ENCODE measurements at places on chromosomes 7 and 10.

GRCh38 chr7:19249281-19249680, 104.1 kb upstream of the FERD3L start:
- H3K4me3 ChIP-seq: no peak overlapping the region
- no peaks in the 10 kb centered on the region for H3K4me1 ChIP-seq
- no peaks in the 10 kb centered on the region for H3K36me3 ChIP-seq
- H3K27ac ChIP-seq: no peak overlapping the region

DNA sequence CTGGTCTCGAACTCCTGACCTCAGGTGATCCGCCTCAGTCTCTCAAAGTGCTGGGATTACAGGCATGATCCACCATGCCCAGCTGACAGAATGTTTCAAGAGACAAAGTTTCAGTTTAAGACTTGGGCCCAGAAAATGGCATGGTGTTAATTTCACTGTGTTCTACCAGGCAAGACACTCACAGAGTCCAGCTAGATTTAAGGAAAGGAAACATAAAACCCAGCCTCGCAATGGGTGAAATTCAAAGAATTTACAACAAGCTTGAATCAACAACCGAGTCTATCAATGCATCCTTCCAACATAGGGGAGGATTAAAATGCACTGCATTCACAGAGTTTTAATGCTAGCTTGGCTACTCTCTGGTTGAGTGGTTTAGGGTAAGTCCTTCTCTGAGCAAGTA, 764.0 kb downstream of the XPNPEP1 start:
- no peak overlapping the region for H3K27ac ChIP-seq
- H3K4me3 ChIP-seq: no peak overlapping the region
- no peaks in the 10 kb centered on the region for H3K4me1 ChIP-seq
- no peak for DNase-seq
- H3K36me3 ChIP-seq: no peaks in the 10 kb centered on the region

- H3K27me3 ChIP-seq: no peaks in the 10 kb centered on the region
- H3K4me1 ChIP-seq: peaks cover 4% of the 10 kb centered on the region
- no peak overlapping the region for H3K27ac ChIP-seq
- H3K36me3 ChIP-seq: peaks cover 43% of the 10 kb centered on the region
- H3K4me3 ChIP-seq: no peak overlapping the region
- no peak for DNase-seq
These were observed 39.0 kb downstream of the MAD1L1 start for GRCh38 chr7:2193575-2194305.

GRCh38 chr7:98460902-98461301, 60.0 kb upstream of the BAIAP2L1 start:
- no peaks in the 10 kb centered on the region for H3K36me3 ChIP-seq
- H3K27ac ChIP-seq: no peak overlapping the region
- no peaks in the 10 kb centered on the region for H3K27me3 ChIP-seq
- H3K4me1 ChIP-seq: no peaks in the 10 kb centered on the region

DNA sequence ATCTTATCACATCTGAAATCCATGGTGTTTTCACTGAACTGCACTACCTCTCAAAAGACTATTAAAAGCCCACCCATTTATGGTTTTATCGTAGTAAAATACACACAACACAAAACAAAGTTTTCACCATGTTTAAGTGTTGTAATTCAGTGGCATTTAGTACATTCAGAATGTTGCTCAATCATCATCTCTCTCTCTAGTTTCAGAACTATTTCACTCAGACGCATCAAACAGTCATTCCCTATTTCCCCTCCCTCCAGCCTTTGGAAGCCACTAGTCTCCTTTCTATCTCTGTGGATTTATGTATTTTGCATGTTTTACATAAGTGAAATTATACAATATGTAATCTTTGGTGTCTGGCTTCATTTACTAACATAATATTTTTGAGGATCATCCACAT, 332.6 kb downstream of the TNS3 start:
- peaks cover 1% of the 10 kb centered on the region for H3K4me1 ChIP-seq
- no peak overlapping the region for H3K4me3 ChIP-seq
- DNase-seq: no peak
- peaks cover 14% of the 10 kb centered on the region for H3K27me3 ChIP-seq
- no peaks in the 10 kb centered on the region for H3K36me3 ChIP-seq

DNA sequence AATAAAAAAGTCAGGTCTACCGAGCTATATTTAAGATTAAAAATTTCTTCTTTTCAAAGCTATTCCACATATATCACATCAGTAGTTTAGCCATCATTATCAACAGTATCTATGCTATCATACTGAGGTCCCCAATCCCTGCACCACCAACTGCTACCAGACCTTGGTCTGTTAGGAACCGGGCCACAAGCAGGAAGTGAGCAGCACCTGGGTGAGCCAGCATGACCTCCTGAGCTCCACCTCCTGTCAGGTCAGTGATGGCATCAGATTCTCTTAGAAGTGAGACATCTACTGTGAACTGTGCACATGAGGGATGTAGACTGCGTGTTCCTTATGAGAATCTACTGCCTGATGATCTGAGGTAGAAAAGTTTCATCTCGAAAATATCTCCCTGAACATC, 632.1 kb upstream of the KCND2 start:
- no peaks in the 10 kb centered on the region for H3K4me1 ChIP-seq
- no peaks in the 10 kb centered on the region for H3K27me3 ChIP-seq
- no peak for DNase-seq
- no peak overlapping the region for H3K4me3 ChIP-seq

DNA sequence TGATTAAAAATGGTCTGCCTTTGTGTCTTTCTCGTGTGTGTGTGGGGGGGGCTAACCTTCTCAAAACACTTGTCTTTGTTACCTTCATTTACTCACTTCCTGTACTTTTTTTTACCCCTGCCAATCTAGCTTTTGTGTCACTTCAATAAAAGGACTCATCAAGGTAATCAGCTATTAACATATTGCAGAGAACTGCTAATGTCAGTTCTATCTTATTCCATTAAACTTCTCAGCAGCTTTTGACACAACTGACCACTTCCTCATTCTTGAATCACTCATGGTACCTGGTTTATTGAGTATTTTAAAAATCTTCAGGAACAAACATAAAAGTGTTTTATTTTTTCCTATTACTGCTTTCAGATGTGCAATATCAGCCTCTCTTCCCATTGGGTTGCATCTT, 59.8 kb downstream of the SLC25A40 start:
- DNase-seq: no peak
- no peaks in the 10 kb centered on the region for H3K27me3 ChIP-seq
- no peaks in the 10 kb centered on the region for H3K36me3 ChIP-seq
- H3K4me3 ChIP-seq: no peak overlapping the region
- no peak overlapping the region for H3K27ac ChIP-seq

DNA sequence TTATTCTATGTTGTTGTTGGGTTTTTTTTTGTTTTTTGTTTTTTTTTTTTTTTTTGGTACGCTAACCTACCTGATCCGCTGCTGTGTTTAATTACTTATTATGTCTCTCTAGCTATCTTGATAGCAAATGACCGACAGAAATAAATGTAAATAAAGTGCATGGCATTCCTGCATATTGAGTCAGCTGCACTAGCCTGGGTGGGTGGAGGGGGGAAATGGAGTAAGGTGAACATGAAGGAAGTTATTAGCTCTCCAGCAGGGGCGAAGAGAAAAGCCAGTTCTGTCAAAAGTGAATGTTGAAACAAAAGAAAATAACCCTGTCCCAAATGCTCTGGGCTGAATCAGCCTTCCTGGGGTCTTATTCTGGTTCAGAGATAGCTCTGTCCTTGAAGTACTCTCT, 210.7 kb upstream of the MDFIC start:
- H3K4me1 ChIP-seq: no peaks in the 10 kb centered on the region
- no peak for DNase-seq
- no peak overlapping the region for H3K27ac ChIP-seq
- H3K27me3 ChIP-seq: peaks cover 15% of the 10 kb centered on the region
- no peaks in the 10 kb centered on the region for H3K36me3 ChIP-seq

GRCh38 chr7:152341914-152342236, 93.9 kb downstream of the KMT2C start:
- H3K36me3 ChIP-seq: no peaks in the 10 kb centered on the region
- H3K4me3 ChIP-seq: no peak overlapping the region
- no peak for DNase-seq
- H3K27ac ChIP-seq: no peak overlapping the region
- H3K4me1 ChIP-seq: peaks cover 34% of the 10 kb centered on the region

DNA sequence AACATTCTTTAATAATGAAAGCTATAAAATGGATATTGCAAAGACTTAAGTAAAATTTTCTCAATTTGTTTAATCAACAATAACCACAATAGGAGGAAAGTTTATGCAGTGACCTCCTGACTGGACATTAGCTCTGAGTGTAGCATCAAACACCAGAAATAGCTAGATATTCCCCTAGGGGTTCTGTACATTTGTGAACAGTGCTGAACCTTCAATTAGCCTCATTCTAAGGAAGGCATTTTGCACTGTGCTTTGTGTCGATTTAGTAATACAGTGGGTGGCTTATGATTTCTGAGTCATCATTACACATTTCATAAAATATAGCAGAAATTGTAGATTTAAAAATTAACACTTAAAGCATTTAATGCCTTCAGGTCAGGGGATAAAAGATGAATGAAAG, 367.3 kb upstream of the PCDH15 start:
- no peaks in the 10 kb centered on the region for H3K4me1 ChIP-seq
- DNase-seq: no peak
- H3K4me3 ChIP-seq: no peak overlapping the region
- no peak overlapping the region for H3K27ac ChIP-seq

- H3K36me3 ChIP-seq: no peaks in the 10 kb centered on the region
- no peaks in the 10 kb centered on the region for H3K27me3 ChIP-seq
- DNase-seq: no peak
These were observed 10.6 kb downstream of the CABCOCO1 start for GRCh38 chr10:61673360-61673759.

- H3K4me3 ChIP-seq: no peak overlapping the region
- peaks cover 11% of the 10 kb centered on the region for H3K27me3 ChIP-seq
- H3K4me1 ChIP-seq: no peaks in the 10 kb centered on the region
- no peak for DNase-seq
These were observed 15.4 kb upstream of the GRB10 start for GRCh38 chr7:50798126-50798525.

All from activated naive CD4-positive, alpha-beta T cell treated with anti-CD3 and anti-CD28 coated beads for 36 hours (primary cell).